Right cardiac atrium (tissue), 5 donors: ENCODE measurements at places on chromosomes 7 and 10.

- no peak for DNase-seq
Observed at GRCh38 chr10:103983367-103983911, 16.5 kb downstream of the SLK start.

GRCh38 chr7:33728873-33729551 is 176.3 kb upstream of the BMPER start:
- no peak for DNase-seq

GRCh38 chr7:132750096-132750495 is 173.8 kb upstream of the PLXNA4 start:
- no peak for DNase-seq

DNA sequence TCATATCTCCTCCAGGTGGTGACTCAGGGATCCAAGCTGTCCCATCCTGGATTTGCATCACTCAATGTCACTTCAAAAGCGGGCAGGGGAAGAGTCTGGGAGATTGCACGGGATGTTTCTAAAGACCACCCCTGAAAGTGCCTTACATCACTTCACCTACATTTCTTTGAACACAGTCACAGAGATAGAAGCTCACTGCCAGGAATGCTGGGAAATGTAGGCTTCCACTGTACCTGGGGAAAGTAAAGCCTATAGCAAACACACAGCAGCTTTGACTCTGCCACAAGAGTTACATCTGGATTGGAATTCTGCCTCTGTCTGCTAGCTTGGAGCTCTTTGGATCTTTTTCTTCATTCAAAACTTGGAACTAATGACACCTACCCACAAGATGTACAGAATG is 300.9 kb downstream of the WDR11 start:
- no peak for DNase-seq

GRCh38 chr10:98403812-98404504 is 11.0 kb downstream of the PYROXD2 start:
- no peak for DNase-seq

- no peak for DNase-seq
Observed at GRCh38 chr7:28981161-28981465, 23.0 kb upstream of the TRIL start.

- DNase-seq = no peak
Observed at GRCh38 chr10:75658915-75659314, 227.5 kb downstream of the LRMDA start.

DNA sequence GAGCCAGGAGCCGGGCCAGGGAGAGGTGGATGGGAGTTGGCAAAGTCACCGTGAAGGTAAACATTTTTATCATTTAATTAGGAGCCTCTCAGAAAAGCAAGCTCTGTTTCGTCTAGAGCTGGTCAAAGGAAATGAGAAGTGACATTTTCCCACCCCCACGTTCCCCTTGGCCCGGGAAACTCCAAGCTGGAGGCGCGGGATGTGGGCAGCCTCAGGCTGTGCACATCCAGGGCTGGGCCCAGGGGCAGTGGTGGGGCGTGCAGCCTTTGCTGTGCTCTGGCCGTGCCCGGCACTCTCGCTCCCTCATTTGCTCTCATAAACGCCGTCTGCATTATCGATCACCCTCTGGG is 135.6 kb upstream of the RET start:
- no peak for DNase-seq

- DNase-seq = no peak
Observed at GRCh38 chr10:88028654-88029053, 165.2 kb downstream of the PTEN start.

DNA sequence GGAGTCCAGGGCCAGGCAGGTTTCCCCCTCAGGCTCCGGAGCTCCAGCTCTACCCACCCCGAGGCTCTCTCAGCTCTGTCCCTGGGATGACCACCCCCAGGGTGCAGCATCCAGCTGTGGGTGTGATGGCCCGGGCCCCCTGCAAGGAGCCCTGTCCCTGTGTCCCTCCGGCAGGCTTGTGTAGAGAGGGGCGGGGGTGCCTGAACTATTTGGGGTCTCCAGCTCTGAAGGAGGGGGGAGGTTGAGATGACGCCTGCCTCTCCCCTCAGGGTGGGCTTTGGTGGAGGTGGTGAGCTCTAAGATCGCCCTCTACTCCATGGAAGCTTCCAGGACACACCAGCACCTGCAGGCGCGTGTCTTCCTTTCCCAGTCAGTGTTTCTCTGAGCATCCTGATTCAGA is 39.4 kb downstream of the ADRA2A start:
- DNase-seq = no peak

DNA sequence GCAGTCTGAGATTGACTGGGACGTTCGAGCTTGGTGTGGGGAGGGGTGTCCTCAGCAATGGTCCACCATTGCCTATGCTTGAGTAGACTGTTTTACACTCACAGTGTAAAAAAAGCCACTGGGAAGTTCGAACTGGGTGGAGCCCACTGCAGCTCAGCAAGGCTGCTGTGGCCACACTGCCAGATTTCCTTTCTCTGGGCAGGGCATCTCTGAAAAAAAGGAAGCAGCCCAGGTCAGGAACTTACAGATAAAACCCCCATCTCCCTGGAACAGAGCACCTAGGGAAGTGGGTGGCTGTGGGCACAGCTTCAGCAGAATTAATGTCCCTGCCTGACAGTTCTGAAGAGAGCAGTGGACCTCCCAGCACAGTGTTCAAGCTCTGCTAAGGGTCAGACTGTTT is 80.3 kb downstream of the BICC1 start:
- DNase-seq = no peak

DNA sequence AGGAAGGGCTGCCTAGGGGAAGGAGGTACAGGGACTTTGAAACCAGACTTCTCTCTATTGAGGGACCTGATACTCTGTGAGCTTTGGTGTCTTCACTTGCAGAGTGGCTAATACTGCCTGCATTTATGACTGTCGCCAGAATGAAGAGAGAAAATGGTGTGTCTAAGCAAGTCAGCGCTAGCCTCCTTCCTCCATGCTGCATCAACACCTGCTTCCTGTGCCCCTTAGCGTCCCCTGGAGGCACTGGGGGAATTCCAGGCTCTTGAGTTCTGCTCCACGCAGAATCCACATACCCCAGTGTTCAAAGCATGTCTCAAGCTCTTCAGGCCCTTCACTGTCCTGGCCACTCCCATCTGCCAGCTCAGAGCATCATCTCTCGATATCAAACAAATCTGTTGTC is 140.5 kb downstream of the PKD1L1 start:
- no peak for DNase-seq

DNA sequence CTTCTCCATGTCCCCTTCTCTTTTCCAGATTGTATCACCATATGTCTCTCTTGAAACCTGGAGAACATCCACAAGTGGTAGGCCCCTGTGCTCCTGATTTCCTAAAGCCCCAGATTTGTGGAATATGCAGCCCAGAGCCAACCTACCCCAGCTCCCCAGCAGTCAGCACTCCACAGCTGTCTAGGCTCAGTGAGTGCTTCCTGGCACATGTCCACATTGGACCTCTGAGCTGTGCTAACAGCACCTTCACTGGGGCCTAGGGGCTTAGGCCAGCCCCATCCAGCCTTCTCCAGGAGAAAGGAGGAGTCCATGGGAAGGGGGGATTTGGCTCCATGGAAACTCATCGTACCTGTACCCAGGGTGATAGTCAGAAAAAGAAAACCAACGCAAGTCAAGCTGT is 192.7 kb downstream of the FGFR2 start:
- DNase-seq = peak; percentile 44

GRCh38 chr7:32611201-32612099 is 116.2 kb downstream of the AVL9 start:
- no peak for DNase-seq

DNA sequence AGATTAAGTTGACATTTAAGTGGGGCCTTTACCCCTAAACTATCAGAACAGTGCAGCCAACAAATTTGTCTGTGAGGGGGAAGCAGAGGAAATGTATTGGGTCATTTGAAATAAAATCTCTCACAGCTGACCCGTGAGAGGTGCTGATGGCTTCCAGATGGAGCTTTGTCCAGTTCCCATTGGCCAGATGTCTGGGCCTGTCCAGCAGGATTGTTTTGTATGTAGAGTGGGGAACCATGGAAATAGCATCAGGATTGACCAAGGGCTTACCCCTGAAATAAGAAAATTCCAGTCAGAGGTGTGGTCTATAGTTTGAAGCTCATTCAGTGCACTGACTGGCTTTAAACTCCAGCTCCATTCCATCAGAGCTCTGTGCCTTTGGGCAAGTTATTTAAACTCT is 50.6 kb downstream of the INHBA start:
- DNase-seq = no peak

DNA sequence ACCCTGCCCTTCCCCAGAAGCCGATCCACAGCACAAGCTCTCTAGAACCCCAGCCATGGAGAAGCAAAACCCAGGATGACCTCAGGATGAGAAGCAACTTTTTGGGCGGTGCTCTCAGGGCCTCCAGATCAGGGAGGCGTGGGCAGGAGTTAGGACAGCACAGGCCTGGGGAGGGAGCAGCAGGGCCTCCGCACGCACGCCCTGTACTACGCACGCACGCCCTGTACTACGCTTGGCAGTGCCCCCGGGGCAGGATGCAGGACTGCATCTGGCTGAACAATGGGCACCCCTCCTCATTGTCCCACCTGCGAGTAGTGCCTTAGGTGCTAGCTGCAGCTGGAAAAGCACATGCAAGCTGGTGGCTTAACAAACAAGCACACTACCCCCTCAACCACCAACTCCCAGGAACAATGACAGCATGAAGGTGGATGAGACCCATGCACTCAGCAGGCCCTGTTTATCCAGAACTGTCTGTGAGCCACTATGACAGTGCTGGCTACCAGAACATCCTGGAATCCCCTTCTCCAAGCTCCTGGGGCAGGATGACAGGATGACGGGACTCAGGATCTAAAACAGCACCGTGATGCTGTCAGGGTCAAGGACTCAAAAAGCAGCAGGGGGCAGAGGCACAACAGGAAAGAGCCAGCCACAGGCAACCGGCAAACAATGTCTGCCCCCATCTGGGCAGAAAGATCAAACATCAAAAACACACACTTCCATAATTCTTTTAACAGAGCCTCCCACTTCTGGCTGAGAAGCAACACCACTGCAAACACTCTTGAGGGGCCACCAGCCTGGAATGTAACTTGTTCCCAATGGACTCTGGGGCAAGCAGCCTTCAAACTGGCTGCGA is 11.8 kb downstream of the PODXL start:
- no peak for DNase-seq

- DNase-seq = no peak
Observed at GRCh38 chr10:2826675-2827074, 240.7 kb upstream of the PFKP start.

GRCh38 chr7:70812511-70812910 is 319.4 kb upstream of the GALNT17 start:
- DNase-seq = no peak

DNA sequence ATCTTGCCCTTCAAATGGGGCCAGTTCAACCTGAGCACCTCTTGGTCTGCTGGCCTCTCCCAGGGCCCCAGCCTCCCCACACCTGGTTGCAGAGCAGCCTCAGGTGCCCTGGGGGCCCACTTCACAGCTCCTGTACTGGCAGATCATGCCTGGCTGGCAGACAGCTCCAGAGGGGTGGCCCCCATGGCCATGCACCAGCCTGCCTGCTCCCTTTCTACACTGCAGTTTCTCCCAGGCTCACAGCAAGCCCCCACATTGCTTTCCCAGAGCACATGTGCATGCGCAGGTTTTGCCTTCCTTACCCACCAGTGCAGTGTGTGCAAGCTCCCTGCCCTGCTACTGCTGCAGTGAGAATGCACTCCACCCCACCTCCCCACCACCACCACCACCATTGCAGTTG is 9.8 kb upstream of the MIOS start:
- no peak for DNase-seq

GRCh38 chr7:114972567-114972966 is 50.7 kb downstream of the MDFIC start:
- DNase-seq = no peak

DNA sequence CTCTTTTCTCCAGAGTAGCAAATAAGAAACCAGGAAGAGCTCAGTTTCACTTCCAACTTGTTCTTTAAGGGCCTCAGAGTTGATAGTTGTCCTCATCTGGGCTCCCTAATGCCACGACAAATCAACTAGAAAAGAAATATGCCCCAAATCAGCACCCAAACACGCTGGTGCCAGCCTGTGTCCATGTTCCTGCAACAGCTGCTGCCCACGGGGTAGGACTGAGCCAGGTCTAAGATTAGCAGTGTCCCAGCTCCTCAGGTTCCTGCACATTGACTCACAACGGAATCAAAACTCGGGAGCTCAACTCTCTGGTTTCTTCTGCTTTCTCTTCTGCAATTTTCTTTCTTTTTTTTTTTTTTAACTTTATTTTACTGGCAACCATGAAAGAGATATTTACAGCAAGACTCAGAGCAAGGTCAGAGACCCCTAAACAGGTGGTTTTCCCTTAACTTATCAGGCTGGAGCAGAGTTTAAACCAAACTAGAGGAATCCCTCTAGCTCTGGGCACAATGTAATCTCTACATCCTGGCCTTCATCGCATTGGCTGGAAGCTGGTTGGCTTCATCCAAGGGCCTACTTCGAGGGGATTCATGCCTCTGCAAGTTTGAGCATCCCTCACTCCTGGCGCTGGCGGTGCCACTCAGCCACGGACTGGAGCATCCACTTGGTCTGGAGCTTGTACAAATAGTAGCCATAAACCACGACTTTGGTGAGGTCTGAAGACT is 126.1 kb downstream of the PFKFB3 start:
- DNase-seq = no peak

DNA sequence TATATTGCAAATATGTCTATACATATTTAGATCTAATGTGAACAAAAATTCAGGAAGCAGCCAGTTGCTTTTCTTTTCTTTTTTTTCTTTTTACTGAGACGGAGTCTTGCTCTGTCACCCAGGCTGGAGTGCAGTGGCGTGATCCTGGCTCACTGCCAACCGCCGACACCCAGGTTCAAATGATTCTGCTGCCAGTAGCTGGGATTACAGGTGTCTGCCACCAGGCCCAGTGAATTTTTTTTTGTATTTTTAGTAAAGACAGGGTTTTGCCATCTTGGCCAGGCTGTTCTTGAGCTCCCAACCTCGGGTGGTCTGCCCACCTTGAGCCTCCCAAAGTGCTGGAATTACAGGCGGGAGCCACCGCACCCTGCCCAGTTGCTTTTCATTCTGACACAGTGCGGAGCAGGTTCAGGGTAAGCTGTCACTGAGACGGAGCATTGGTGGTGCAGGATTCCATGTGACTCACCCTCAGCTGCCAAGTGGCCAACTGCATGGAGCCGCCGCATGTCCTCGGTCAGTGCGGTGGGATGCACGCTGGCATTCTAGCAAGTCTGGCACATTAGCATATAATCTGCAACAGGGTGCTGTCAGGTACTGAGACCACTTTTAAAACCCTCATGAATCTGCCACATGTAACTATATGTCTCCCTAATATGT is 362.7 kb downstream of the DNAJB6 start:
- no peak for DNase-seq

GRCh38 chr10:99659868-99660366 is 608 bp downstream of the ENTPD7 start:
- no peak for DNase-seq

DNA sequence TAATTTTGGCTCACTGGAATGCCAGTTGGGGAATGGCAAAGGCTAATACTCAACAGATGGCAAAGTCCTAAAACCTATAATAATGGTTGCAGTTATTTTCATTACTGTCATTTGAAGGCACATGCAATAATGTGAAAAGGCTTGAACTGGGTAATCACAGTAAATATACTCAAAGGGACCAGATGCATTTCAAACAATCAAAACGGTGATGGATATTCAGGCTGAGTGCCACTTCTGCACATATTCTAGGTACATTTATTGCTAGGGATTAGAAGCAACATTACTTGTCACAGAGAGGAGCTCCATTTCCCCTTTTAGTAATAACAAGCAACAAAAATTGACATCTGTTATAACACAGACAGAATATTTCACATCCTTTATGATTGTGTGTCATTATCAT is 171.8 kb downstream of the NXPH1 start:
- DNase-seq = no peak
